ENCODE measurements at places on chromosomes 13 and 19.

DNA sequence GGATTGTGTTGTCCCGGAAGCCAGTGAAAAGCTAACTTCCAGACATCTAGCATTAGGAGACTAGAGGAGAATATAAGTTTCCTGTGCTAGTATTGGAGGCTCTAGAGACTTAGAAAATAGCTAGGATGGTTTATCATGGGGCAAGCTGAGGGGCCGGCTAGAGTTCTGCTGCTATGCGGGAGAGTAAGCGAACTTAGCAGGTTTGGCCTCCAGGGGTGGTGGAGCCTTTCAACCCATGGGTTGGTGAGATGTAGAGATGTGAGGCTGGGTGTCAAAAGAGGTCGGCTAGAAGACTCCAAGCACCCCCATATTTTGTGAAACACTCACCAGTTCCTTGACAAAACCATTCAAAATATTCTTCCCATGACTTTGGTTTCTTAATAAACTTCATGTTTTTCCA lies 4.4 kb downstream of the SULT2A1 start:
- DNase-seq: no peak

- no peak for DNase-seq
These were observed 16.5 kb downstream of the VSTM2B start for GRCh38 chr19:29542327-29542726.

DNA sequence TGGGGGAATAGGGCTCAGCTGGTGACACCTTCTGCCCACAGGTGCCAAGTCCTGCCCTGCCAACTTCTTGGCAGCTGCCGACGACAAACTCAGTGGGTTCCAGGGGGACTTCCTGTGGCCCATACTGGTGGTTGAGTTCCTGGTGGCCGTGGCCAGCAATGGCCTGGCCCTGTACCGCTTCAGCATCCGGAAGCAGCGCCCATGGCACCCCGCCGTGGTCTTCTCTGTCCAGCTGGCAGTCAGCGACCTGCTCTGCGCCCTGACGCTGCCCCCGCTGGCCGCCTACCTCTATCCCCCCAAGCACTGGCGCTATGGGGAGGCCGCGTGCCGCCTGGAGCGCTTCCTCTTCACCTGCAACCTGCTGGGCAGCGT lies 2.1 kb downstream of the P2RY11 start:
- DNase-seq: no peak

DNA sequence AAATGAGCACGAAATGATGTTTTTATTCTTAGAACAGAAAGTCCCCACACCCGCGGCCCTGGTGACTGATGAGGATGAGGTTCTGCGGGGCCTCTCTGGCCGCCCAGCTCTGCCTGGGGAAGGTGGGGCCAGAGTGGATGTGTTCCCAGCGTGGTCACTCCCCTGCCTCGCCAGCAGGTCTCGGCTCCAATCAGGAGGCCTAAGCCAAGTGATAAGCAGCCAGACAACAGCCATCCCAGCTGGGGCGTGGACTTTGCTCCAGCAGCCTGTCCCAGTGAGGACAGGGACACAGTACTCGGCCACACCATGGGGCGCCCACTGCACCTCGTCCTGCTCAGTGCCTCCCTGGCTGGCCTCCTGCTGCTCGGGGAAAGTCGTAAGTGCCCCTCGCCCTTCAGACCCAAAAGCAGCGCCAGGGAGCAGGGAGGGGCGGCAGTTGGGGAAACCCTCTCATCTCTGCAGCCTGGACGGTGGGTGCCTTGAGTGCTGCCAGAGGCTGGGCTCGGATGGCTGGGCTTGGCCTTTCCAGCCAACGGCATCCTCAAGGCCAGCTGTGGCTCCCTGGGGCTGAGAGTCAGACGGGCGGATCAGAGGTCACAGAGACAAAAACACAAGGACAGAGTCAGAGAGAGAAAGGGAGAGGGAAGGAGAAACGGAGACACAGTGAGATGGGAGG lies at the start of gene F10:
Gene F10, plus strand, starts transcription at position 250 of the 676 bp plus-strand sequence. Its CDS starts 57 bp downstream, at position 307.
- peak; percentile 48 for DNase-seq

DNA sequence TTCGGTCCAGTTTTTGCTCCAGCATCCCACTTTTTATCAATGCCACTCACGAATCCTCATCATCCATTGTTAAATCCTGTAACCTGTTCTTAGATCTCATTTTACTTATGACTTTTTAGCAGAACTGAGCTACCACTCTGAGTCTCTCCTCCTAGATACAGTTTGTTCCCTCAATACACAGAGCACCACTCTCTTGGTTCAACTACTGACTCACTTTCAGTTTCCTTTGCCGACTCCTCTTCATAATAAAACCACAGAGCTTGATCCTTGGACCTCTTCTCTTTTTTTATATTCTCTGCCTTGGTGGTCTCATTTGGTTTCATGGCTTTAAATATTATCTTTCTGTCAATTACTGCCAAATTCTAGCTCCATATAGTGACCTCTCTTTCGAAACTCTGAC lies 150.3 kb downstream of the SLITRK5 start:
- no peak for DNase-seq

DNA sequence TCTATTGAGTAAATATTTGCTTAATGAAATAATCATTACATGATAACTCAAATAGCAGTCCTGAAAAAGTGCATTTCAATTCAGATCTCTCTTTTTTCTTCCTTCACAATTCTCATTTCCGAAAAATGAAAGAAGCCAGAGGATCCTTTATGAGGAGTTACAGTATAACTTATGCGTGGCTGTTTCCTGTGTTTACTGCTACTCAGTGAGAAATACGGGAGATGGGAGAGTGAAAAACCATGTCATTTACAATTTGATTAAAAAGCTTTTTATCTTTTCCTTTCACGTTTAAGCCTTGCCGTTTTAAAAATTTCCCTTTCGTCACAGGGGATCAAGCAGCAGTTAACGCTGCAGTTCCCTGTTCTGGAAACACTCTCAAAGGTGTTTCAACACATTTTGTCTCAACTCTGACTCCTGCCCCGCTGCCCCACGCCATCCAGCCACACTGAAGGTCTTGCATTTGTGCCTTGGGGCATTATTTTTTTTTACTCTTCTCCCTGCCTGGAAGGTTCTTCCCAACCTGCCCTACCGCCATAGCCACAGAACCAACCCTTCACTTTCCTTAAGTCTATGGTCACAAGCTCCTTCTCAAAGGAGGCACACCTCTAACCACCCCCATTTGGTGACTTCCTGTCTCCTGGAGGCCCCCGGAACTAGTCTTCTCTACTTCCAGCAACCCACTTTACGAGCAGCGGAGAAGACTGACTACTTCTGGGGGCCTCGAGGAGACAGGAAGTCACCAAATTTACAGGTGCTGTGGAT lies 17.0 kb downstream of the KL start:
- no peak for DNase-seq

GRCh38 chr13:94088742-94089141 lies 390.7 kb downstream of the DCT start:
- DNase-seq: no peak

- no peak for DNase-seq
These were observed 50.0 kb upstream of the WDFY2 start for GRCh38 chr13:51534041-51534817.

DNA sequence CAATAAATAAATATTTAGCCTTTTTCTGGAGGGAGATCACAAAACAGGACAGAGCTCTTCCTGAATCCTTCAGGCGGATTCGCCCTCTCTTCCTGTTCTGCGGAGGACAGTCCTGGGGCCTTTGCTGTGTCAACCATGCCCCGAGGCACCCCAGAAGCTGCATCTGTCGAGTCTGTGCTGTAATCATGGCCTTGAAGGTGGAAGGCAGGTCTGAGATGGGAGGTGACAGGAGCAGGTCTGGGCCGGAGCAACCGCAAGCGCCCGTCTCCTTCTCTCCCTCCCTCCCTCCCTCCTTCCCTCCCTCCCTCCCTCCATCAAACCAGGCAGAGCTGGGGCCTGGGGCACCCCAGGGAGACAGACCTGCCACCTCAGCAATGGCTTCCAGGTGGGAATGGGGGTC lies 4.6 kb upstream of the FXYD3 start:
- no peak for DNase-seq

DNA sequence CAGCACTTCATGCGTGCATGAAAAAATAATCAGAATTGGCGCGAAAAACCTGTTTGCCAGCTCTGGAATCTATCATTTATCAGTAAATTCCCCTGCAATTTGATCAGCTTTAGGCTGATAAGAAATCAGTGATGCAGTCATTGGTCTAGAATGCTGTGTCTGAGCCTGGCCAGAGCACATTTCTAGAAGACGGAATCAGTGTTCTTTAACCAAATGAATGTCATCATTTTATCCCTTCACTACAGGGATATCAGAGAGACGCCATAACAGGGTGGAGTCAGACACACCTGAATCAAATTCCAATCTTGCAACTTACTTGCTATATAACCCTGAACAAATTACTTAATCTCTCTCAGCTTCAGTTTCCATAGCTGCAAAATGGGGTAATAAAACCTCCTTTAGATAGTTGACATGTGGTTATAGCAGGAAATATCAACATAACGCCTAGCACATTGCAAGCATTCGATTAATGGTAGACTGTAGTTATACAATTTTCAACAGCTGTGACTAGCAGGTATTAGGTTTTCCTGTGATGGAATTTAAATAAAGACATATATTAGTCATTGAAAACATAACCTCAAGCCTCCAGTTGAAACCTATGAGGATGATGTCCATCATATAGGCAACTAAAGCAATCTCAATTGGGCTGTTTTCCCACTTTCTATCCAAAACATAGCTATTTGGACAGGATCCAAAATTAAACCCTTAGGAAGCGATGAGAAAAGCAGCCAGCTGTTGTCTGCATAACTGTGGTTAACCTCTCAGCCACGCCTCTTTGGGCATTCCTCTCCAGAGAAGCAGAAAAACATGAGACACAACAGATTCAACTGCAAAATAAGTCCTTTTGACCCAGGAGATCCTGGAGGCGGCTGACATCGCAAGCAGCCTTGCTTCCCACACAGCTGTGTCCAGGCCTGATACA lies 51.6 kb upstream of the UBL3 start:
- DNase-seq: peak; percentile 96

- DNase-seq: no peak
These were observed 402.8 kb downstream of the FGF9 start for GRCh38 chr13:22073718-22074117.

- DNase-seq: no peak
These were observed 65.0 kb downstream of the ATP7B start for GRCh38 chr13:51946163-51946669.

DNA sequence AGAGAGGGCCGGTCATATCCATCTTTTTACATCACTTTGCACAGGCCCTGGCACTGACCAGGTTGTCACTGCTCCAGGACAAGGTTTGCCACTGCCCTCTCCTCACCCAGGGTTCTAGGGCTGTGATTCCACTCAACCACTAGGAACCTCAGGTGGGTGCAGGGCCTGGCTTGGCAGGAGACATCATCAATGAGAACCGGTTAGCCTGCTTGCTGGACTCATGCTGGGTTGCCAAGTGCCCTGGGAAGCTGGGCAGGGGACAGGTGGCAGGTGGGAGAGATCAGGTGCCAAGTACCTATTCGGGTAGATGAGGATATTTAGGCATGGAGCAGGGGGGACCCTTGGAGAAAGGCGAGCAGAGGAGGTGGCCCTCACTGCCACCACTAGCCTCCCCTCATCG lies 4.2 kb upstream of the CERS4 start:
- DNase-seq: no peak

DNA sequence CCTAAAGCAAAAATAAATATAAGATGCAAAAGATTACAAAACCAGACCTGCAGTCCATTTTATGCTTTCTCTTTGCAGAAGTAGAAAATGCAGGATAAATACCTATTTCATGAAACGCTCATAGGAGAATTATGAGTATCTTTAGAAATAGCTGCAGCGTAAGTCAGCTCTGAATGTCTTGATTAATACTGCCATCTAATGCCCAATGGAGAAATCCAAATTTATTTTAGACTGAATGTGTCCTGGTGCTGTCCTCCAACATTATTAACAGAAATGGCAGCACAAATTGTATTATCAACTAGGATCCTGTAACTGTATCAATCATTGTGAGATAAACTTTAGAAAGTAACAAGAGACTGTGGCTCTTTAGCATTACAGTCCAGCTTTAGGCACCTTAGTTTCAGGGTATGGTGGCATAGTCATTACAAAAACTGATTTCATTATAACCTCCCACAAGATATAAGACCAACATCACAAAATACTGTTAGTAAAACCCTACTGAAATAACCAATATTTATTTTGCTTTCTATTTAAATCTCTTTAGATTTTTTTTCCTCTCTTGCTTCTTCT lies 162.1 kb upstream of the MIR17HG start:
- DNase-seq: peak; percentile 32

DNA sequence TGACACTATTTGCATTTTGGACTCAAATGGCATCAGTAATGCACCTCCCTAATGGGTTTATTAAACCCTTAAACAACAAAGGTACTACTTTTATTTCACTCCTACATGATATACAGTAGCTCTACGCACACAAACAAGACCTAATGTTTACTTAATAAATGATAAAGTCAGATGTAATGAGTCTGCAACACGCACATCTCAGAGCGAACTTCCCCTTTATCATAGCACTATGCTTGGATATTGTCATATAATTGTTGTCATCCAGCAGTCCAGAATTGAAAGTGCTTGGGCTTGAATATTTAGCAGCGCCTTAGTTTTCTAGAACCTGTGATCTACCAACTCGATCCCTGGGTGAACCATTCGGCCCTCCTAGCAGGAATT lies 772 bp downstream of the PARP4 start:
- DNase-seq: no peak

DNA sequence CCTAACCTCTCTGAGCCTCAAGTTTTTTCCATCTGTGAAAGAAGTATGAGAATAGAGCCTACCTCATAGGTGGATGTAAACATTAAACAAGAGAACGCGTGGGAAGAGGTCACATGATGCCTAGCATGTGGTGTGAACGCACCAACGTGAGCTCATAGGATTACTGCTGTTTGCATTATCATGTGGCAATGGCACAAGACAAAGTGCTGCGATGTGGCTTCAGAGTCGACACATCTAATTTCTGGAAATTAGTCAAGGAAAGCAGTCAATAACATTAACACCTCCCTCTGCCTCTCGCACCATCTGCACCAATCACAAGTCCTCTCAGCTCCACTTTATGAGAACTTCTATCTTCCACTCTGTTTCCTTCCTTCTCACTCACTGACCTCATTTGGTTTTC lies 489.7 kb downstream of the COG6 start:
- no peak for DNase-seq

GRCh38 chr19:4678881-4679790 lies 9.0 kb upstream of the MYDGF start:
- DNase-seq: peak; percentile 18

DNA sequence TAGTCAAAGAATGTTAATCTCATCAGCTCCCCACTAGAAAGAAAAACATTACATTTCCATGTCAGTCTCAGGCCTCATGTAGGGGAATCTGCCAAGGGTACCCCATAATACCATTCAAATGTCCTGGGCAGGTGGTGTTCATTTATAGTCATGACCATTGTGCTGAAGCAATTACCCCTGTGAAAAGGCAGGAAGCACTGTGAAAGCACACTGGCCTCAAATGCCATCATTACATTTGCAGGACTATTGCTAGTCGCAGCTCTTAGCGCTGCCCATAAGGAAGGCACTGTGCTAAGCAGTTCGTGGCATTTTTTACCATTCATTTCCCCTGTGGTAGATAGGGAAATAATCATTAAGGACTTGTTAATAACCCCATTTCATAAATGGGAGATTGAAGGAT lies 109.0 kb downstream of the LHFPL6 start:
- no peak for DNase-seq

- no peak for DNase-seq
These were observed 27.4 kb upstream of the CEBPA start for GRCh38 chr19:33329736-33330135.
